Dermis lymphatic vessel endothelial cell (primary cell): ENCODE measurements at places on chromosomes 7 and 10. TPM values are rescaled to one million over a fixed set of nuclear protein-coding genes. Genes with fewer than 3 reads are reported as not detected.

CYP26C1 gene
- 1.4 TPM in 2 replicates for total RNA-seq

LZTS2 gene
- 29.5 and 37.7 TPM in 2 replicates for total RNA-seq

IMPDH1 gene
- 31.1 and 42.9 TPM in 2 replicates for total RNA-seq

FAM25A gene
- total RNA-seq, result not detected in 2 replicates

FKBP6 gene
- not detected in 2 replicates for total RNA-seq

UCMA gene
- not detected in 2 replicates for total RNA-seq

GIMAP7 gene
- 107 and 139 TPM in 2 replicates for total RNA-seq

KCNMA1 gene
- 0.43 and 1.1 TPM in 2 replicates for total RNA-seq

TMEM236 gene
- 0.17 and 0.43 TPM in 2 replicates for total RNA-seq

INSYN2A gene
- under 0.01 TPM in 1 of 2 replicates, not detected in the other for total RNA-seq

HNRNPH3 gene
- total RNA-seq, result 15.8 and 24.4 TPM in 2 replicates

SPAM1 gene
- not detected in 2 replicates for total RNA-seq

TRIL gene
- 13.5 and 31.8 TPM in 2 replicates for total RNA-seq

GDF10 gene
- under 0.01 and 0.33 TPM in 2 replicates for total RNA-seq

PRRT4 gene
- total RNA-seq, result not detected in 2 replicates
